ENCODE measurements at places on chromosomes 2 and 18.
A peak's percentile ranks its signal among the peaks of the same experiment; 100 is the strongest.

- no peak for DNase-seq
Observed at GRCh38 chr2:178531168-178531567, 50.9 kb downstream of the PLEKHA3 start.

GRCh38 chr18:63953811-63954210 lies 4.7 kb downstream of the HMSD start:
- no peak for DNase-seq

- peak; percentile 15 for DNase-seq
Observed at GRCh38 chr2:159895258-159896065, 97.5 kb upstream of the CD302 start.

GRCh38 chr18:5518899-5519371 lies 24.9 kb downstream of the EPB41L3 start:
- no peak for DNase-seq

DNA sequence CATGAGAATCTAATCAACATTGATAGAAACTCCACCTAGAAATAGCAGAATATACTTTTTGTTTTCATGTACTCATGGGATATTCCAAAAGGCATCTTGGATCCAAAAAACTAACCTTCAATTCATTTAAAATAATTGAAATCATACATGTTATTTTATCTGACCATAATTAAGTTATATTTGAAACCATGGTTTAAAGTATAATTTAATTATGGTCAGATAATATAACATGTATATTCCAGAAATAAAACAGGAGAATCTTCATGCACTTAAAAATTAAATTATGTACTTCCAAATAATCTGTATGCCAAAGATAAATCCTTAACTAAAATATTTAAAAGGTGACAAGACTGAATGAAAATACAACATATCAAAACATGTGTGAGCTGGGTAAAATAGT lies 651.3 kb upstream of the LINC00305 start:
- DNase-seq = no peak

- DNase-seq = no peak
Observed at GRCh38 chr2:47903781-47904490, 2.4 kb downstream of the FBXO11 start.

DNA sequence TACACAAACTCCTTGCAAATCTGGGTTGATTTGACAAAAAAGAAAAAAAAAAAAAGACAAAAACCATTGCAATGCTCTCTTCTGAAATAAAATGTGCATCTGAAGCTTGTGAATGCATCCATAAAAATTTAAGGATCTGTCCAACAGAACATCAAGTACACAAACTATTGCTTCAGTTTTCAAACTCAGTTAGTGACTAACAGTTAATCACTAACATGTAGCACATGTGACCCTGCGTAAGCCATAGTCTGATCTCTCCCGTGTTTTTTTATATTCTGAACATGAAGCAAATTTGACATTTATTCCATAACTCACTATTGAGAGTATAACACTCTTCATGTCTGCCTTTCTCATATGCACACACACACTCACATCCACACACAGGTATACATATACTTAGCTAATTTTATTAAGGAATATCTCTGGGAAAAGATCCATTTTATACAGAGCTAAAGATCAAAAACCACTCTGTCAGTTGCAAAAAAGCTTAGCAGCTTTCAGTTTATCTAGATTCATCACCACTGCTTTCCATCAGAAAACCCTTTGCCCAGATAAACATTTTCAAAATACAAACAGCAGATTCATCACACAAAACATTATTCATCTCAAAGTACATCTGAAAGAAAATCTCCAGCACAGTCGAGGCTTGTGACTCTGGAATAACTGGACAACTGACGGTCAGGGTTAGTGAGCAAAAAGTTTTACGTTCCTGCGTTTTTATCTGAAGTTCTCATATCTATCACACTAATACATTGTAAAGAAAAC lies 1000.4 kb upstream of the ACVR2A start:
- peak; percentile 70 for DNase-seq

DNA sequence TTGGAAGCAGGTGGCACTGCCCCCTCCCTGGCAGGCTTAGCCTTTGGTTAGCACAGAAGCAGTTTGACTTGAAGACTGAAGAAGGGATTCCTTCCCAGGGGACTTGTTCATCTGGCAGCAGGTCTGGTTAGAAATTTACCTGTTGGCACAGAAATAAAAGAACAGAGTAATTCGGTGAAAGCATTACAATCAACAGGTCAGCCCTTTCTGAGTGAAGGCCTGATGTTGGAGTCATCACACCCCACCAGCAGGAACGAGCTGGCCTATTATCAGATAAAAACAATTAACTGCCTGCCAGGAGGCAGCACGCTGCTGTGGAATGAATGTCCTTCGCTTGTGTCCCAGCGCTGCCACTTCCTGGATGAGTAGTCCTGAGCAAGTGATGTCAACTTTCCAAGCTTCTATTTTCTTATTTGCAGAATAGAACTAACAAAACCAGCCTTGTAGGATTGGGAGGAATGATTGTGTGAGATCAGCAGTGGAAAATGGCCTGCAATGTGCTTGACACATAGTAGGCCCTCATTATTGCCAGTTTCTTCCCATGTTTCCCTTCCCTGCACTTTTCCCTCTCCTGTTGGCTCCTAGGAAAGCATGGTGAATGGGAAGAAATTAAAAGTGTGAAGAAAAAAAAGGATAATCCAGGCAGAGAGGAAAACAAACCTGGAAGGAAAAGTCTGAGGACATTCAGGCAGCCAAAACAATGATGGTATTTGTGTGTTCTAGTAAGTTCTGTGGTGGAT lies 29.0 kb downstream of the LGALSL start:
- DNase-seq = peak; percentile 81
